ENCODE measurements at places on chromosomes 13 and 19. TPM values are rescaled to one million over a fixed set of nuclear protein-coding genes. Genes with fewer than 3 reads are reported as not detected.

Gene IZUMO1
- polyA plus RNA-seq: 0.46 TPM

Gene RRAS
- 49.1 TPM for polyA plus RNA-seq

DNA sequence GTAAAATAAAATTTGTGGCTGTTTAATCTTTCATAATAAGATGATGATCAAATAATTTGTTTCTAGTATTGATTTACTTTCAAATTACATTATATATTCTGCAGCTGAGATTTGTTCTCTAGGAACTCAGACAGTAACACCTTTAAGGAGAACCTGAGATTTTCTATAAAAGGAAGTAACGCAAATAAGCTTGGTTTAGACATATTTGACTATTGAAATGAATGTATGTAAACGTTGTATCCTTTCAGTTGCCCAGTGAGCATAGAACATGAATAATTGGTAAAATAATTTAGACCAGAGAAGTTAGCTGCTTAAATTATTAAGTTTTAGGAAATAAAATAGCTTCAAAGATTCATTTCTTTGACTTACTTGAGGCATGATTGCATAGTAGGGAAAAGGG, 3.1 kb downstream of the CDK8 start:
- no peaks in the 10 kb centered on the region for H3K27me3 ChIP-seq
- H3K4me1 ChIP-seq: no peaks in the 10 kb centered on the region
- no peak for DNase-seq
- H3K4me3 ChIP-seq: no peak overlapping the region
- no peak overlapping the region for H3K27ac ChIP-seq

DNA sequence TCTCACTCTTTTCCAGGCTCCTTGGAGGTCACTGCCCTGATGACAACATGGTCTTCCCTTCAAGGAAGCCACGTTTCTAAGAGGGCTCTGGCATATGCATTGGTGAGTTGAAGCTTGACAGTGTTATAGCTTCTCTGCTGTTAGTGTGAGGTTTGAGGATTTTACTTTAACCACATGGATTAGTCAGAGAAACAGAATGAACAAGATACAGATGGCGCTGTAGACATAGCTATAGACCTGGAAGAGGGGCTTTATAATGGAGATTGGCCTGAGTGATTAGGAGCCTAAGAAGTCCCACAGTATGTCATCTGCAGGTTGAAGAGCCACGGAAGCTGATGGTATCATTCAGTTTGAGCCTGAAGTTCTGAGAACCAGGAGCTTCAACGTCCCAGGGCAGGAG, 18.4 kb upstream of the URI1 start:
- no peak overlapping the region for H3K4me3 ChIP-seq
- H3K27ac ChIP-seq: no peak overlapping the region
- DNase-seq: no peak
- H3K36me3 ChIP-seq: no peaks in the 10 kb centered on the region
- peaks cover 5% of the 10 kb centered on the region for H3K4me1 ChIP-seq
- no peaks in the 10 kb centered on the region for H3K27me3 ChIP-seq

- no peak overlapping the region for H3K27ac ChIP-seq
- no peak for DNase-seq
- H3K27me3 ChIP-seq: no peaks in the 10 kb centered on the region
- H3K4me3 ChIP-seq: peak overlapping the region; percentile 46
- peaks cover 7% of the 10 kb centered on the region for H3K36me3 ChIP-seq
These were observed 109.3 kb upstream of the MLNR start for GRCh38 chr13:49110913-49111170.

DNA sequence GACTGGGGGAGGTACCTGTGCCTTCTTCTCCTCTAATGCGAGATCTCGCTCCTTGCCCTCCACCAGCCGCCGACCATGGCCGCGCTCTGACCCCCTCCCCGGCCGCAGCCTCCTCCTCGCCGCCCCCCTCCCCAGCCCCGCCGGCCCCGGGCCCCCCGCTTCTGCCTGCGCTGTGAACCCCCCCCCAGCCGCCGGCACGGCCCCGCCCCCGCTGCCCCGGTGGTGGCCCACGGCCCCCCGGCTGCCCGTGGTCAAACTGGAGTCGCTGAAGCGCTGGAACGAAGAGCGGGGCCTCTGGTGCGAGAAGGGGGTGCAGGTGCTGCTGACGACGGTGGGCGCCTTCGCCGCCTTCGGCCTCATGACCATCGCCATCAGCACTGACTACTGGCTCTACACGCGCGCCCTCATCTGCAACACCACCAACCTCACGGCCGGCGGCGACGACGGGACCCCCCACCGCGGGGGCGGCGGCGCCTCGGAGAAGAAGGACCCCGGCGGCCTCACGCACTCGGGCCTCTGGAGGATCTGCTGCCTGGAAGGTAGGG, at the start of gene CACNG8:
TSS of gene CACNG8 (plus strand) at position 51 of the 545 bp plus-strand sequence.
- DNase-seq: no peak
- H3K36me3 ChIP-seq: peaks cover 9% of the 10 kb centered on the region
- H3K4me1 ChIP-seq: peaks cover 3% of the 10 kb centered on the region
- H3K27ac ChIP-seq: no peak within 1 kb of the TSS

DNA sequence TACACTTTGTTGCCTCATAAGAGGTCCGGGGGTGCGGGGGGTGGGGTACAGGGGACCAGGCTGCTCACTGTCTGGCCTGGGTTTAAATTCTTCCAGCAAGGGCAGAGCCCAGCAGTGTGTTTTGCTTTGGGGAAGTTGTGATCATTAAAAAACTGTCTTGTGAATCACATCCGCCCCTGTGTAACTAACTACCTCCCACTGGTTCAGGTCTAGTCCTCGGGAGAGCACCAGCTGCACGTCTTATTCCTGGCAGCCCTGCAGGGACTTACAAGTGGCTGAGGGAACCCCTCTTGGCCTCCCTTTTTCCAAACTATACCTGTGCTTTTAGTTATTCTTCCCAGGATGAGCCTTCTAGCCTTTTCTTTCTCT, 127.5 kb downstream of the SIPA1L3 start:
- H3K36me3 ChIP-seq: peaks cover 9% of the 10 kb centered on the region
- DNase-seq: no peak
- no peak overlapping the region for H3K27ac ChIP-seq
- H3K4me3 ChIP-seq: no peak overlapping the region
- H3K4me1 ChIP-seq: peaks cover 19% of the 10 kb centered on the region
- H3K27me3 ChIP-seq: no peaks in the 10 kb centered on the region

- H3K4me3 ChIP-seq: no peak overlapping the region
- no peaks in the 10 kb centered on the region for H3K4me1 ChIP-seq
- no peak for DNase-seq
- no peaks in the 10 kb centered on the region for H3K27me3 ChIP-seq
- H3K36me3 ChIP-seq: peaks cover 66% of the 10 kb centered on the region
These were observed 10.7 kb downstream of the SYMPK start for GRCh38 chr19:45852145-45852750.

DNA sequence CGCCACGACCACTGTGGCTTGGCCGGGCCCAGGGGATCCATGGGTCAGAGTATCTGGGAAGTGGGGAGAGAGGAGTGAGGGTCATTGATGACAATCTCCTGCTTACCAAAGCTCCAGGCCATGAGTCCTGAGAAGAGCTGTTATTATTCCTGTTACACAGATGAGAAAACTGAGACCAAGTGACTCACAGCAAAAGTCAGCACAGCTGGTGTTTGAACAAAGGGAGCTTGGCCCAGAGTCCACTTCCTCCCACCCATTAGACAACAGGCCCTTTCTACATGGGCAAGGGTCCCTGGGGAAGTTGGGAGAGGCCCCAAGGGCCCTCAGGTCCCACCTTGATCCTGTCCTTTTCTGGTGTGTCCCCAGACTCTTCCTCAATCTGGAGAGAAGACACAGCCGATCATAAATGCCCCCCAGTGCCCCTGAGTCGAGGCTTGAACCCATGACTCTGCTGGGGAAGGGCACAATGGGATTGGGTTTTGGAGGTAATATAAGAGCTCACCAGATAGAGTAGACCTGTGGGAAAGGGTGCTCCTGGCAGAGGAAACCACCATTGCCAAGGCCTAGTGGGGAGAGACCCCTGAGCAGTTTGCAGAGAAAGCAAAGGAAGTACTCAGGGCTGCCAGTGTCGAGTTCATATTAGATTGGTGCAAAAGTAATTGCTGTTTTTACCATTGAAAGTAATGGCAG, 6.8 kb downstream of the FUT6 start:
- no peaks in the 10 kb centered on the region for H3K27me3 ChIP-seq
- H3K4me3 ChIP-seq: no peak overlapping the region
- no peak for DNase-seq
- no peak overlapping the region for H3K27ac ChIP-seq
- H3K36me3 ChIP-seq: no peaks in the 10 kb centered on the region
- no peaks in the 10 kb centered on the region for H3K4me1 ChIP-seq

Data from H1 (cell line).